AG10803 (cell line): ENCODE measurements at places on chromosomes 2 and 18.

DNA sequence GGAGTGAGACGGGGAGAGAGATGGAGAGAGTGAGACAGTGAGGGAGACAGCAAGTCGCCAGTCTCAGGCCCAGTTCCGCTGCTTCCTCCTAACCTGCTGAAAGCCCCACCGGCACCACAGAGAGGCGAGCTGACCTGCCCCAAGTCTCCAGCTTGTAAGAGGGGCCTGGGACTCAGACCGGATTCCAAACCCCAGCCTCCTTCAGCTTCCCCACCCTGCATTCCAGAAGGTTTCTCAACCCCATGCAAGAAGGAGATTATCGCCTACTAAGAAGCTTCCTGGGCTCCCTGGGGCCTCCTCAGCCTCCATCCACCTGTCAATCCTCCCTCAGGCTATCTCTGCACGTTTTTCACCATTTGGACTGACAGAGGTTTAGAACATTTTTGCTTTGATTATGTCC, 173.1 kb upstream of the RAB6C start:
- DNase-seq, result no peak

GRCh38 chr2:101152272-101153076, 1.3 kb upstream of the TBC1D8 start:
- peak; percentile 62 for DNase-seq

- DNase-seq, result peak; percentile 24
Measured at GRCh38 chr2:176931588-176932563, 280.7 kb upstream of the HNRNPA3 start.

GRCh38 chr2:159179096-159179495, 107.4 kb downstream of the WDSUB1 start:
- DNase-seq, result no peak

GRCh38 chr18:7066965-7067555, 50.5 kb downstream of the LAMA1 start:
- DNase-seq, result no peak

- no peak for DNase-seq
Measured at GRCh38 chr2:237532160-237532559, 34.2 kb upstream of the PRLH start.

- DNase-seq, result no peak
Measured at GRCh38 chr18:61432590-61432989, 99.4 kb downstream of the CDH20 start.

DNA sequence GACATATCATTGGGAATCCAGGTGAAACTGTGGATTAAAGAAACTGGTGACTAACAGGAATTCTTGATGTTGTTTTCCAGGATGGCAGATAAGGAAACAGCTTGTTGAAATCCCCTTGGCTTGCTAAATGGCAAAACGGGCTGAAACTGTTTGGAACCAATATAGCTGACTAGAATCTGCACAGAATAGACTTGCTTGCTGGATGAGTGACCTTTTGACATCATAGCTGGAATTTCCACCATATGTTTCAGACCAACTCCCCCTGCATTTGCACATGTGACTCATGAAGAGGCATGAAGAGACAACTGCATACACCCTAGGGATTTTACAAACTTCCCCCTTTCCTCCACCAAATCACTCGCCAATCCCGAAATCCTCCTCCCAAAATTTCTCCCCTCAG, 87.7 kb upstream of the LYPD1 start:
- peak; percentile 37 for DNase-seq

- DNase-seq, result peak; percentile 27
Measured at GRCh38 chr2:18432999-18433398, 127.5 kb downstream of the RDH14 start.

- no peak for DNase-seq
Measured at GRCh38 chr18:58915006-58915799, 50.5 kb downstream of the ZNF532 start.

DNA sequence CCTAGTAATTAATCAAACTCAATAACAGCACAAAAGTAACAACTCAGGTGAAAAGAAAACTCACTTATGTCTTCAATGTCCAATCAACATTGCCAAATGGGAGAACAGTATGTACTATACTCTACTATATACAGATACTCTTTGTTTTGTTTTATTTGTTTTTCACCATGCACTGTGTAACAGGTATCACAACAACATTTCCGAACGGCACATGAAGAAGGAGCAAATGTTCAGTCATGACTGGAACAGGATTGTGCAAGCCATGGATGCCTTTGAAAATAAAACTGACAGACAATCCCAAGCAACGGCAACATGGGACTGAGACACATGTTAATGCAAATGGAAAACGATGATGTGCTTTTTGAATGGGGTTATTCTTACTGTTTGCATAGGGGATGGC, 334.9 kb upstream of the THUMPD2 start:
- DNase-seq, result no peak

DNA sequence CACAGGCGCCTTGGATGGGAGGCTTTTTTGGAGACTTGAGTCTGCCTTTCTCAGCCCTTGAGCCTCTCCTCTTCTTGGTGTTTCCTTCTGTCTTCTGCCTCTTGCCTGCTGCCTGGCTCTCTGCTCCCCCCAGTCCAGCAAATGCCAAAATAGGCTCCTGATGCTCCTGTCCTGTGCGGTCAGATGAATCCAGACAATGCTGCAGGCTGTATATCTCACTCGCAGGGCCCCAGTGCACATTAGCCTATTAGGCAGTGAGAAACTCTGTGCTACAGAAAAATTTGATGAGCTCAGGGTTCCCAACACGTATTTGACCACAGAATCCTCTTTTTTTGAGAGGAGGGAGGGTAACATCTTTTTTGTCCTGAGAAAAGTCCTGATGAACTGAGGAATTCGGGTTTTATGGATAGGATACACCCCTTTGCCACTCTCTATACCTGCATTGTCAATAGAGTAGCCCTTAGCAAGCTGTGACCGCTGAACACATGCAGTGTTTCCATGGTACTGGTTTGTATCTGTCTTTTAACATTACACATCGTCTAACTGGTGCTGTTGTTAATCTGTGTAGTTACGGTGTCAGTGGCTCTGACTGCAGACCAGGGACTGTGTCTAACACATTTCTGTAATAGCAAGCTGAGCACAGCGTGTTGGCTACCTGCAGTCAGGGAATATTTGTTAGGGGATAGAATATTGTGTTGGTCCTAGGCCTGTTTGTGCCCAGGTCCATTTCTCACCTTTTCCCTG, 50.8 kb downstream of the FAM228A start:
- no peak for DNase-seq

DNA sequence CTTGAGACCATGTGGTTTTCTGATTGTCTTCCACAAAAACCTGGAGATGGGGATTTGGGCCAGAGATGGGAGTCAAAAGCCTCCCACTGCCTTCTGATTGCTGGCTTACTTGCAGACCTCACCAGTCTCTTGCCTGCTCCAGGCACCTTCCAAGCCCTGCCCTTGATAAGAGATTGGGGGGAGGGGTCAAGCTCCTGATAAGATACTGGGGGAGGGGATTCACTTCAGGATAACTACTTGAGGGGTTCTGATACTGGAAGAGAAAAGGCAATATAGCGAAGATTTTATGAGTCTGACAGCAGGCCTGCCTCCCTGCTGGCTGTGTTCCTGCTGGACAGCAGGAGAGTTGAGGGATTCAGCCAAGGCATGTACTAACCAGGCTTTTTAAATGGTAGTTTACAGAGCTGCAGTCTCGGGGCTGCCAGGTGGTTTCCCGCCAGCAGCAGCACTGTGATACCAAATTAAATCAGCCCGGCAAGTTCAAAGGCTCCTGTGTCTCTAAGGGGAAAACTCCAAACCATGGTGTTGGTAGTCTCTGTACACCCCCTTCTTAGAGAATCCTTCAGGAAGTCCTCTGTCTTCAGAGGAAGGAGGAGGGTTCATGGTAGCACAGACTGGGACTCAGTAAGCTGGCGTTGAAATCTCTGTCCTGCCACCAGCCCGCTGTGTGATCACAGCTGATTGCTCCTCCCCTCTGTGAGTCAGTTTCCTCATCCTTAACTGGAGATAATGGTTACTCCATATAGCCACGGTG, 58.3 kb downstream of the FBXO36 start:
- peak; percentile 53 for DNase-seq

GRCh38 chr2:70671092-70671675, 96.8 kb downstream of the ADD2 start:
- peak; percentile 39 for DNase-seq
